ENCODE measurements at places on chromosomes 16 and 17.

DNA sequence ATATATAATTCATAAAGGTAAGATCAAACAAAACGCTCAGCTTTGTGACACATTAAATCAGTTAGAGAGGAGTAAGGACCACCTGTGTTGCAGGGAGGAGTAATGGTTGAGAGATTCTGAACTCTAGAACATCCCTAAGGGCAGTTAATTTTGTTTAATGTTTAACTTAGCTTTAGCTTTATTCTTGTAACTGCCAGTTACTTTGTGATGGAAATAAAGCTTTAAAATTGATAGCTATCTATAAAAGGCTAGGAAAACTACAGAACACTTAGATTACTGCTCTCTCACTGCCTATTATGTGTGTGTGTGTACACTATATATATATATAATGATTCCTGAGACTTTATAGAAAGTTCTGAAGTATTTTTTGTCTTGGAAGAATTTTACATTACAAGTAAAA, 37.8 kb downstream of the PTRH2 start:
- DNase-seq = no peak

DNA sequence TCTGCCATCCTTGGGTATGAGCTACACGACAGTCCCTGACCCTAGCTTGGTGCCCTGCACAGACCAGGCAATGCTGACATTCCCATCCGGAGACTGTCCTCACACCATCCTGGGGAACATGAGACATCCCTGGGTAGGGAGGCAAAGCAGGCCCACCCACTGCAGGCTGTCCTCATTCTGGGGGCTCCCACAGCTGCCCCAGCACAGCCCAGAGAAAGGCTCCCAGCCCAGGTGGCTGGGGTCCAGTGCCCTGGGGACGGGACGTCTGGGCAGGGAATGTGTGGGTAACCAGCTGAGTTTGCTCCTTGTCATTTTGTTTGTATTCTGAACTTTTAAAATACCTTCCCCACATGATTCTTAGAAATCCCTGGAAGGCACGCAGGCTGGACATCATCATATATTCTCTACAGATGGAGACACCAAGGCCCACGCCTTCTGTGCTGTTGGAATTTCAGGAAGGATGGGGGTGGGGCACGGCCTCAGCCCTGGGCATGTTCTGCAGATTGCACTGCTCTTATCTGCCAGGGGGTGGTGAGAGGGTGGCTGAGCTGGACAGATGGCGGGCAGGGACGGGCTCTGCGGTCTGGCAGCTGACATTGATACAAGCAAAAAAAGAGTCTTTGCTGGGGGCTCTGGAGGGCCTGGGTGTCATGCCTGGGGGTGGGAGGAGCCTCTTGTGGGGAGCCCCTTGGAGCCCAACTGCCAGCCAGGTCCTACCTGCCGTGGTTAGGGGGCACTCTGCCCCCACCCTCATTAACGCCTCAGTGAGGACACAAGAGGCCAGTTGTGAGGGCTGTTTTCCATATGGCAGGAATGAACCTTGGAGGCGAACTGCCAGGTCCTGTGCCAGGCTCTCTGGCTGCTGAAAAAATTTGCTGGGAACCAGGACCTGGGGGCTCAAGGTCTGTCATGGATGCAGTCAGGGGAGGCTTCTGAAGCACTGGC, 28.4 kb downstream of the LRRC75A start:
- no peak for DNase-seq

DNA sequence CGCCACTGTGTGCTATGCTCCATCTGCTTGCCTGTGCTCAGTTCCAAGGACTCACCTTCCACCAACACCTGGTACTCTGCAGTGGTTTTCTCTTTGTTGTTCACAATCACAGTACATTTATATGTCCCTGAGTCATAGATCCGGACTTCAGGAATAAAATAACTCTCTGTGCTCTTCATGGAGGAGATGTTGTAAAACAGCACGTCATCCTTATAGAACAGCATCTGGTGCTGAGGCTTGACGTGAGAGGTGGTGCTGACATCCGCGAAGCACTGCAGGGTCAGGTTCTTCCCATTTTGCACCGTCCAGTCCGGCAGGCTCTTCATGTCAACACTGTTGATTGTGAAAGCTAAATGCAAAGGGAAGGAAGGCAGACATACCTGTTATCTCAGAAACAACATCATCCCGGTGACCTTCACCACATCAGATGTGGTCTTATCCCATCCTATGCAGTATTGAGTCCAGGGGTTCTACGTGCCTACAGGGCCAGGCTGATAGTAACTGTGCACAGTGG, 12.8 kb downstream of the PECAM1 start:
- DNase-seq = no peak

GRCh38 chr16:69501956-69502745, 63.6 kb upstream of the NFAT5 start:
- DNase-seq = peak; percentile 8

DNA sequence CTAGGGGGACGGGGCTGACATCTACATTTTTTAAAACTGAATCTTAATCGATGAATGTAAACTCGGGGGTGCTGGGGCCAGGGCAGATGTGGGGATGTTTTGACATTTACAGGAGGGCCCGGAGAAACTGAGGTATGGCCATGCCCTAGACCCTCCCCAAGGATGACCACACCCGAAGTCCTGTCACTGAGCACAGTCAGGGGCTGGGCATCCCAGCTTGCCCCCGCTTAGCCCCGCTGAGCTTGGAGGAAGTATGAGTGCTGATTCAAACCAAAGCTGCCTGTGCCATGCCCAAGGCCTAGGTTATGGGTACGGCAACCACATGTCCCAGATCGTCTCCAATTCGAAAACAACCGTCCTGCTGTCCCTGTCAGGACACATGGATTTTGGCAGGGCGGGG, 21.4 kb downstream of the ADAM11 start:
- DNase-seq = no peak

DNA sequence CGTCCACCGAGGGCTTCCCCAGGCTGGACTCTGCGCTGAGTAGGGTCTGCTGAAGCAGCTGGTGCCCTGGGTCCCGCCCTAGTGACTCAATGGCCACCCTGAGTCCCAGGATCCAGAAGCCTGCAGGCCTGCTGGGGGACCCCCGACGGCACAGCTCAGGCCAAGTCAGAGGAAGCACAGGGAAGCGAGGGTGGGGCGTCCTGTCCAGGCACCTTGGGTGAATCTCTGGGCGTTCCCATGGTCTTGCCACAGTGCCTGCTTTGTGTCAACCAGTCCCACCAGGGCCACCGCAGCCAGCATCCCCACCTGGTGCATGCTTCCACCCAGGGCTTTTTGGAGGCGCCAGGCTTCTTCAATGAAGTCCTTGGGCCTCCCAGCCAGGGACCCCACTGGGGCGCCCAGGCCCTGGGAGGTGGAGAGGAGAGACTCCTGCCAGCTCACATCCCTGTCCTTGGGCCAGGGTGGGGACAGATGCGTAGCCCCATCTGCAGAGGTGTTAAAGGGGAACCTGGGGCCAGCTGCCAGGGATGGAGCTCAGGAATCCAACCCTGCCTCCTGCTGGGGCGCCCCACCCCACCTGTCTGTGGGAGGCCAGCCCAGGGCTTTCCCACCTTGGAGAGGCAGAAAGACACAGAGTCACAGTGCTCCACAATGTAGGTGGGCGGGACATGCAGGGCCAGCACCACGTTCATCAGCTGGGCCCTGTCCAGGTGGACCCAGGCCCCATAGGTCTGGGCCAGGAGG, 17.8 kb downstream of the TMEM235 start:
- DNase-seq = no peak

DNA sequence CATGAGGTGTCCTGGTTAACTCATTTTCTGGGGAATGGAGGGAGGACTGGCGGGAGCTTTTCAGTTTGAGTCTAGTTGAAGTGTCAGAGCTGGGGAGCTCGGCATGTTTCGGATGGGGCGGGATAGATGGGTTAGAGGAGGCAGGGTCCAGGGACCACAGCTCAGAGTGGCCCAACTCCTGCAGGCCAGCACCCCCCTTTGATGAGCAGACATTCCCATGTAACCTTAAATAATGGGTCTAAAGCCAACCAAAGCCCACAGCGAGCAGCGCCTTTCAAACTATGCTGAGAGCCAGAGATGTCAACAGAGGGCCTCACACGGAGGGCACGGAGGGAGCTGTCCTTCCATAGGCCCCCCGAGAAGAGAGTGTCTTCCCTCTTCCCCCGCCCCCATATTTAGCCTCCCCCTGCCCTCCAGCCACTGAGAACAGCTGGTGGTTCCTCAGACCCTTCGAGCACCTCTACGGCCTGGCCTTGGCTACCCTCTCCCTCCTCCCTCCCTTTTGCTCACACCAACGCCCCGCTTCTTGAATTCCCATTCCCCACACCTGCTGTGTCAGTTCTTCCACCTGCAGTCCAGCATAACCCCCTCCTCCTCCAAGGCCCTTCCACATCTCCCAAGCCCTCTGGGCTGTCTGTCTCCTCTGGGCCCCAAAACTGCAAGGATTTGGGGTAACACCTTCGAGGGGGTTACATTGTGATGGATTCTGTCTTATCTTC, 21.8 kb downstream of the RAB11FIP4 start:
- no peak for DNase-seq

- no peak for DNase-seq
Measured at GRCh38 chr16:11715246-11715947, 27.3 kb downstream of the TXNDC11 start.

DNA sequence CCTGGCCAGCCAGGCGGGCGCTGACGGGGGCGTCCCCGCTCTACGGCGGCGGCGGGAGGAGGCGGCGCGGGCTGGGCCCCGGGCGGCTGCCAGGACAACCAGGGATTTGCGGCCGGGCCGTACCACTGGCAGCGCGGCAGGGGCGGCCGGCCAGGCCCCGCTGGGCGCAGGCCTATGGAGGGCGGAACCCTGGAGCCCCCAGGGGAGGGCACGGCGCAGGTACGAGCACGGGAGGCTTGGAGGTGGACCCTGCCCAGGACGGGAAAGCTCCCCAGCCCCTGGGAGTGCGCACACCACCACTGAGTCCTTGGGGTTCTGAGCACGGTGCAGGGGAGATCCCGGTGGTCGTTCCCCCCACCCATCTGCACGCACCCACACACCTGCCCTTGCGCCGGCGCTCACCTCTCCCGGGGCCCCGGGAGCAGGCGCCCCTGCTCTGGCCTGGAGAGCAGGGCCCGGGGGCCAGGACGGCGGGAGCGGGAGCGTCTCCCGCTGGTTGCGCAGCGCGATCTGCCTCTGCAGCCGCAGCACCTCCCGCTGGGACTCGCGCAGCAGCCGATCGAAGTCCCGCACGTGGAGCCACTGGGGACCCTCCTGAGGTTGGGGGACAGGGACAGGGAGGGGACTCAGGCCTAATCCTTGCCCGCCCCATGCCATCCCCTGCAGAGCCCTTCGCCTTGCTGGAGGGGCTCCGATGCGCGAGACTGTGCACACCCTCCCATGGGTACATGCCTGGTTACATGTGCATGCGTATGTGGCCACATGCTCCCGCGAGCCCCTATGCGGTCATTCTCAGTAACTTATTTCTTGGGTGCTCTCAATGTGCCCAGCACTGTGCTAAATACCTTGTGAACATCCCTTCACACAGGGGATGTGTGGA, 3.9 kb downstream of the TSPOAP1 start:
- no peak for DNase-seq

- DNase-seq = no peak
Measured at GRCh38 chr17:79212149-79213087, 137.8 kb downstream of the ENGASE start.

- DNase-seq = no peak
Measured at GRCh38 chr16:12796498-12796897, 7.2 kb downstream of the CPPED1 start.

DNA sequence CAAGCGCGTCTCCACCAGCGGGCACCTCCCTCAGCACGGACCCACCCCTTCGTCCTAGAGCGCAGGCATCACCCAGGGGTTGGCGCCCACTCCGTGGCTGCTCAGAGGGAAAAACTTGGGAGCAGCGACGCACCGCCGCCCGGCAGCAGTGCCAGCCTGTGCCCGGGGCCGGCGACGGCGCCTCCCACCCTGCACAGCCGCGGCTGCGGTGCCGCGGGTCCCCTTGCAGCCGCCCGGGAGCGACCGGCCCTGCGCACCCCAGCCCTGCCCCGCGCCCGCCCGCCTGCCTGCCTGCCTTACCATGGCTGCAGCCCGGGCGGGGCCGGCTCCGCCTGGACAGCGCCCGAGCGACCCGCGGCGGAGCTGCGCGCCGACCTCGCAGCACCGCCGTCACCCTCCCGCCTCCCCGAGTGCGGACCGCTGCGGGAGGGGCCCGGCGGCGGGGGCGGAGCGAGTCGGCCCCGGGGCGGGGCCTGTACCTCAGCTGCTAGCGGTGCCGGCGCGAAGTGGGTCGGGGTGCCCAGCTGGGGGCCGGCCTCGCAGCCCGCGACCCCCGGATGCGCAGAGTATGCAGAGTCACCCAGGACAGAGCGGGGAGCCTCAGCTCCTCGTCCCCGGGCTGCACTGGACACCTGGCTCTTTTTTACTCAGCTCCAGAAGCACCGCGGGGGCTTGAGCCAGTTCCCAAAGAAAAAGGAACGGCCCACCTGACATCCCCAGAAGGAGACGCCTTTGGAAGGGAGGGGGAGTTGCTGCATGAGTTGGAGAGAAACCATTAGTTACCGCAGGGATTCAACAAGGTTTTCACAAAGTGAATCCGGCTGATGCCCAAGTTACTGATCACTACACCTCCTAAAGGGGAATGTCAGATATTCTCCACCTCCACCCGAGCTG, 17.5 kb upstream of the MTMR4 start:
- DNase-seq = peak; percentile 66

DNA sequence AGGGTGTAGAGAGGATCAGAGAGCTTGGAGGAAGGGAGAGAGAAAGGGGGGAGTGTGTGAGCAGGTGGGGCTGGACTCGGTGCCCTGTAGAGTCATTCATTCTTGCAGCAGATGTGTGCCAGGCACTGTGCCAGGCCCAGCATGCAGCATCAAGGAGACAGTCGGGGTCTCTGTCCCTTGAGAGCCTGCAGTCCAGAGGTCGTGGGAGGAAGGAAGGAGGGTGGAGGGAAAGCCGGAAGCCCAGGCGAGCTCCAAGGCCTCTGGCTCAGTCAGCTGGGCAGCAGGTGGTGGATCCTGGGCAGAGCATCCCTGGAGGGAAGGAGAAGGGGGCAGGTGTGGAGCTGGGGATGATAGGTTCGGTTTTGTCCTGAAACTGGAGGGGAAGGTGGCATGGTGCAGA, 27.5 kb downstream of the EPN2 start:
- DNase-seq = no peak

GRCh38 chr16:24504472-24505345, 34.7 kb upstream of the RBBP6 start:
- peak; percentile 55 for DNase-seq

DNA sequence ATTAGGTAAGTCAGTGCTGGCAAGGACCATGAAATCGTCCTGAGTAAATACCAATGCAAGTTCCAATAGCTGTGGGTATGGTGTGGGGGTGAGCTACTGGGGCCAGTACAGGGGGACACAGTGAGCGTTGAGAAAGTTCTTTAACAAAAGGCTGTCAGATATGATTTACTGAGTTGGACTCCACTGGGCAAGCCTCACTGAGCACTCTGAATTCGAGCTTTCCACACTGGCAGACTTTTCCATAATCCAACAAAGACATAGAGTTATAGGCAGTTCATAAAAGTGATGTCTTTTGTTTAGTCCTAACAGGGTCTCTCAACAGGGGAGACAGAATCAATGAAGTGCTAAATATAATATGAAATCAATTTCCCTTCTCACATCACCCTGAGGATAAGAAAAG, 489.0 kb downstream of the KCNJ2 start:
- DNase-seq = no peak

- no peak for DNase-seq
Measured at GRCh38 chr17:62648251-62648955, 20.9 kb downstream of the MRC2 start.

- DNase-seq = no peak
Measured at GRCh38 chr16:30840611-30841010, 53.3 kb downstream of the BCL7C start.
